NCI-H1436 treated with DMSO at 0.1 percent for 48 hours (cell line): ENCODE measurements at places on chromosomes 6 and 20.
A peak's percentile ranks its signal among the peaks of the same experiment; 100 is the strongest.

GRCh38 chr6:152428126-152428525, 209.0 kb downstream of the SYNE1 start:
- DNase-seq, result no peak

DNA sequence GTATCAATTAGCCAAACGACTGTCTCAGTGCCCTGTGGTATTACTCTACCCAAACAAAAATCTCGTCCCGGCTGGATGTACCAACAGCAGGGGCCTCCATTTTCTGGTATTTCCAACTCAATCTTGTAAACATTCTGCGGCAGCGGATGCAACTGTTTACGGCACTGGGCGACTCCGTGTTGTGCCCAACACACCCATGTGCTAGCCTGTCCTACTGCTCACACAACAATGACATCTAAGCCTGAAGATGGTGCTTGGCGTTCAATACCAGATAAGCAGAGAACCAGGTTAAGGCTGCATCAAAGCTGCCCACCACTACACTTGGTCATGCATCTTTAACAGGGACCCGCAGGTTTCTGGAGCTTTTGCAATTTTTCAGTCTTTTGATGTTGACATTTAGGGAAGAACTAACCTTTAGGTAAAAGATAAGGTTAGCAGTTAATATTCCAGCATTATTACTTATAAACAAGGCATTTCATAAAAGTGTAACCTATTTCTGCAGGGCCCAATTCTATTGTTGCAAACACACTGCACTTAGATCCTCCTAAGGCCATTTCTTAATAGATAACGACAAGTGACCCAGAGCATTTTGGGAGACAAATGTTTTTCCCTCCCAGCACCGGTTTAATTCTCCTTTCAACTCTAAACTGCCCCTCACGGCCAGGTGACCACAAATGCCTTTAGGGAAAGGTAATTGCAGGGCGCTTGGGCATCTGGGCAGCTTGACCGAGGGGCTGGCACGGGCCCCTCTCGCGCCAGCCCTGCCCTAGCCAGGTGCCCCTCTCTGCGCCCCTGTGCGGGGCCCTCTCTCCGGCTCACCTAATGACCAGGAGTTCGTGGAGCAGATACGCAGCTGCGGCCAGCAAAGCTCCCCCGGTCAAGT, 945 bp downstream of the FAXC start:
- DNase-seq, result no peak

GRCh38 chr20:8213831-8214587, 81.9 kb downstream of the PLCB1 start:
- DNase-seq, result no peak

- no peak for DNase-seq
Measured at GRCh38 chr6:150685860-150686259, 86.2 kb downstream of the PLEKHG1 start.

- DNase-seq, result no peak
Measured at GRCh38 chr6:91573826-91574416, 987.0 kb upstream of the MAP3K7 start.

- no peak for DNase-seq
Measured at GRCh38 chr20:38147163-38147562, 17.9 kb downstream of the TGM2 start.

DNA sequence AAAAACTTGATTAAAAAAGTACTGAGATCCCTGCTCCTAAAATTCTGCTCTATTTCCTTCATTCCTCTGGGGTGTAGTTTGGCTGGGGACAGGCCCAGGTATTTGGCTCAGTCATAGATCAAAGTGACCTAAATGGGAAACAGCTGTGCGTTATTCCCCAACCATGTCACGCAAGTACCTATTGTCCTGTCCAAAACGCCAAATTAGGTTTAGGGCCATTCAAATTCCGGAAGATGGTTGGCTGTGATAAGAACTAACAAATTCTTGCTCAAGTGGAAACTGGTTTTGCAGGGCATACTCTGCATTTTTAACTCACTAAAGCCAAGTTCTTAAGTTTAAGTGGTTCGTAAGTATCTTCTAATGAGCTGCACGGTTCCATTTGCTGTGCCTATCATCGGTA, 147.6 kb upstream of the TMEM170B start:
- DNase-seq, result no peak

DNA sequence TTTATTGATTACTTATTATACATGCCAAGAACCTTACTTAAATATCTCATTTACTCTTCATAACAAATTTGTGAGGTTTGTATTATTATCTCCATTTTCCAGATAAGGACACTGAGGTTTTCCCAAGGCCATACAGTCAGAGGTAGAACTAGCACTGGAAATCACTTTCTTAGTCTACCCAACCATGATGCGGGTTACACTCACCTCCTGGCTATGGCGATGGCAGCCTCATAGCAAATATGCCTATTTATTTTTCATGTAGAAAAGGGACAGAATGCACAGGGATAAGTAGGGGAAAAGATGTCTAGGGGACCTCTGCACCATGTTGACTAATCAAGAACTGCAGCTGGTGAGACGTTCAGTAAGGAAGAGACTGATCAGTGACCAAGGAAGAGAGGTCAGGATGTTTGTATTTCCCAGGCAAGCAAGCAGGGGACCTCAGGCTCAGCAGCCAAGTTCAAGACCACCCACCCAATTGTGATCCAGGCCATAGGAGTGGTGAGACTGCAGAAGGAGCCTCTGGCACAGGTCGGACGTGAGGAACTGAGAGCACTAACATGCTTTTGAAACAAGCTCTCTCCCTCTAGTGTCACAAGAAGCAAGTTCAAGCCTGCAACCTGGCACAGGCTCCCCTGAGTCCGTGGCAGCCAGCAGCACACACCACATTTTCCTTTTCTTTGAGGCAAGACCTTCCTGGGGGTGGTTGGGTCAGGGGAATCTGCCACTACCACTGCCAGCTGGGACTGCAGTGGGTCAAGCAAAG, 97.8 kb downstream of the GMPR start:
- no peak for DNase-seq

GRCh38 chr6:3139090-3139903, 18.0 kb downstream of the TUBB2A start:
- DNase-seq, result peak; percentile 56

GRCh38 chr6:23713211-23713610, 412.8 kb upstream of the NRSN1 start:
- DNase-seq, result no peak

GRCh38 chr6:150567380-150567779, 32.3 kb upstream of the PLEKHG1 start:
- DNase-seq, result no peak

DNA sequence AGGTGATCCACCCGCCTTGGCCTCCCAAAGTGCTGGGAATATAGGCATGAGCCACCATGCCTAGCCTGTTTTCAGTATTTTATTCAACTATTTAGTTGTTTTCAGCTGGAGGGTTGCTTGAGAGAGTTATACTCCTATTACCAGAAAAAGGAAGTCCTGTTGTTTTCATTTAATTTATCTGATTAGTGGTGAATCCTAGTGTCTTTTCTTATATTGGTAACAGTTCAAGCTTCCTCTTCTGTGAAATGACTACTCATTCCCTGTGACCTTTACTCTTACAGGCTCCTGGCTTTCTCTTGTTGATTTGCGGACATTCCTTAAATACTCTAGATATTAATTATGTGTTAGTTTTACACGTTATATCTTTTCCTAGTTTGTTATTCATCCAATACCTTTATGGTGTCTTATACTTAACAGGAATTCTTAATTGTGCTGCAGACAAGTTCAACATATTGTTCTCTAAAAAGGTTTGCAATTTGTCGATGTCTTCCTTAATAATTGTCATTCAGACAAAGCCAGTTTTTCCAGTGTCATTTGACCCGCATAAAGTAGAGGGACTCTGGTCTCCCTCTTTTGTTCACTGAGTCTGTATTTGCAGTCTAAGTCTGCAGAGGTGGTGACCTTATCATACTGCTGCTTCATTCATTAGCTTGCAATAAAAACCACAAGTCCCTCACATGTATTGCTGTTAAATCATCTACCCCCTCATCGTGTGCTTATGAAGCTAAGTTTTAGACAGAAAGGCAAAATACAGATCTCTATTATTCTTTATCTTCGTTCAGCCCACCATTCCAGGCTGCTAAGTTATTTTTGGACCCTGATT, 51.4 kb downstream of the ZBTB9 start:
- no peak for DNase-seq

DNA sequence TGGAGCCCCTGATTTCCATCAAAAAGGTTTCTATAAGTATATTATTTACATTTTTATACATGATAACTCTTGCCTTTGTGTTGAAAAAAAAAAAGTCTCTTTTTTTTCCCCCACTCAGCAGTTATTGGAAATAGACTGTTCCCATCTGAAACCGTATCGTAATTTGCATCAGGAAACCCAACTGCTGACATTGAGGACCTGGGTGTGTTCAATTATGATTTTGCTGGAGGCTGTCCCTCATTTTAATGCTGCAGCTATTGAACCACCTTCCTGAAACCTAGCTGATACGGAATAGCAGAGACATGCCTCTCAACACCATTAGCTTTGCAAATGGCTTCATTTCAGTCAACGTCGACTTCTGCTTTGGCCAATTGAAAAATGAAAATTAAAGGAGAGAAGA, 98.9 kb downstream of the ZNF217 start:
- DNase-seq, result no peak

- no peak for DNase-seq
Measured at GRCh38 chr6:105091140-105091829, 88.5 kb downstream of the POPDC3 start.

DNA sequence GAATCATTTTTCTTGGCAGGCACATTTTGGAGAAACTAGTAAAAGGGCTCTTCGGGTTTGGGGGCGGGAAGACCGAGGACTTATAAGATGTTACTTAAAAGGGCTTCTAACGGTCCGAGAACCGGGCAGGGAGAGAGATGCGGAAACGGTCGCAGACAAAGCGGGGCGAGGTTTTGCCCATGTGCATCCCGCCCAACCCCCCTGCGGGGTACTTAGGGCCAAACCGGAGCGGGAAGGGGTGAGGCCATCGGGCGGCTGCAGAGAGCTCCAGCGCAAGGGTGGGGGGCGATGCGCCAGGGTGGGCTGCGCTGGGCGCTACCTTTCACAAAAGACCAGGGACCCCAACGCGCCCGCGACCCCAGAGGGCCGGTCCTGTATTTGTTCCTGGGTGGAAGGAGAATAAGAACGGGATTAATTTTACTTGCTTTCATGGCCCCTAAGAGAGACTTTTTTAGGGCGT, 616 bp downstream of the TUBB start:
- no peak for DNase-seq

DNA sequence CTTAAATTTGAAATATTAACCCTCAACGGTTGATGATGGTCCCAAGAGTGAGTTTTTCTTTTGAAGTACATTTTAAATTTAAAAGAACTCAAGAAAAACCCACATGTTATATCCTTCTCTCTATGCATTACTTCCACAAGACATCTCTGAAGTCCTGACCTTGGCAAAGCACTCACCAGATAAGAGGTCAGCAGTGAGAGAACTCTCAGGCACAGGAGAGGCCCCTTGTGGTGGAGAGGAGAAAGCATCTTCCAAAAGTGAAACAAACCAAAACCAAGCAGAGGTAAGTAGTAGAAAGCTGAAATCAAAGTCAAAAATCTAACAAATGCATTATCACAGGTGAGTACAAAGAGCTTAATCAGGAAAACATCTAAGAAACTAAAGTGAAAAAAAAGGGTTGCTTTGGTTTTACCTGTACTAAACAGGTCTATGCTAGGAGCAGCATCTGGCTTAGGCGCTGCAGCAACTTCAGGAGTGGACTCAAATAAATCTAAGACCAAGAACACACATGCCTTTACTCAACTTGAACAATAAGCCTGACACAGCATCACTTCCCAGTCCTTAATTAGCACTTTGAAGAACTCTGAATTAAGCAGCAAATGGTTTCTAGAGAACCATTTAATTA, 80.5 kb downstream of the PRSS35 start:
- no peak for DNase-seq

GRCh38 chr6:167703781-167704180, 122.9 kb upstream of the AFDN start:
- no peak for DNase-seq
